Uterine smooth muscle cell (primary cell): ENCODE measurements at places on chromosomes 3 and 15. TPM values are rescaled to one million over a fixed set of nuclear protein-coding genes. Genes with fewer than 3 reads are reported as not detected.

Gene CCDC13
- total RNA-seq, result 0.33 and 0.62 TPM in 2 replicates

Gene GP9
- not detected in 2 replicates for total RNA-seq

Gene FRMD5
- 11.1 and 12.4 TPM in 2 replicates for total RNA-seq

Gene COL8A1
- total RNA-seq, result 17.8 and 62.4 TPM in 2 replicates

Gene GPR62
- 0.12 TPM in 1 of 2 replicates, not detected in the other for total RNA-seq

Gene AEN
- 66.2 and 85.1 TPM in 2 replicates for total RNA-seq

Gene LRRC31
- not detected in 2 replicates for total RNA-seq

Gene RGMA
- total RNA-seq, result 0.22 and 0.50 TPM in 2 replicates

Gene IL17RB
- 0.11 and 0.12 TPM in 2 replicates for total RNA-seq

Gene PLD1
- total RNA-seq, result 12.4 and 16.7 TPM in 2 replicates

Gene OXSR1
- total RNA-seq, result 39.4 and 50.9 TPM in 2 replicates

Gene FGF7
- total RNA-seq, result 264 and 355 TPM in 2 replicates

Gene GLDN
- total RNA-seq, result 0.22 and 0.37 TPM in 2 replicates
